Chondrocyte (in vitro differentiated cells): ENCODE measurements at places on chromosomes 6 and 20. TPM values are rescaled to one million over a fixed set of nuclear protein-coding genes. Genes with fewer than 3 reads are reported as not detected.

LY6G5B gene
- 10.2 to 14.3 TPM (median 11.7 TPM) in 3 replicates for total RNA-seq

BPI gene
- total RNA-seq = 0.55 to 0.74 TPM (median 0.68 TPM) in 3 replicates

RNF5 gene
- 45.2 to 48.0 TPM (median 45.2 TPM) in 3 replicates for total RNA-seq

RAB44 gene
- not detected in 3 replicates for total RNA-seq

SLC52A3 gene
- total RNA-seq = not detected in 3 replicates

TP53TG5 gene
- not detected in 3 replicates for total RNA-seq

SNPH gene
- total RNA-seq = 10.8 to 12.8 TPM (median 12.0 TPM) in 3 replicates

HNF4A gene
- total RNA-seq = not detected in 3 replicates

NUP153 gene
- total RNA-seq = 23.9 to 30.5 TPM (median 24.3 TPM) in 3 replicates

SEL1L2 gene
- total RNA-seq = not detected in 3 replicates

TMEM151B gene
- 0.05 TPM in 1 of 3 replicates, not detected in the others for total RNA-seq

LBP gene
- not detected in 3 replicates for total RNA-seq

OXT gene
- total RNA-seq = not detected in 3 replicates

GGTLC1 gene
- total RNA-seq = not detected in 3 replicates

BPIFB4 gene
- total RNA-seq = not detected in 3 replicates

HLA-DOA gene
- not detected in 3 replicates for total RNA-seq

SLC25A27 gene
- 5.7 to 6.8 TPM (median 6.5 TPM) in 3 replicates for total RNA-seq

HS3ST5 gene
- total RNA-seq = 0.05 to 0.63 TPM (median 0.10 TPM) in 3 replicates

AP5S1 gene
- 17.9 to 24.5 TPM (median 20.1 TPM) in 3 replicates for total RNA-seq

TFB1M gene
- 15.3 to 16.8 TPM (median 16.8 TPM) in 3 replicates for total RNA-seq

TNNC2 gene
- 0.46 to 0.63 TPM (median 0.52 TPM) in 3 replicates for total RNA-seq

C20orf141 gene
- not detected in 3 replicates for total RNA-seq

SCUBE3 gene
- total RNA-seq = 32.7 to 96.6 TPM (median 93.0 TPM) in 3 replicates

PI3 gene
- total RNA-seq = not detected in 3 replicates

FHL5 gene
- not detected in 3 replicates for total RNA-seq

TMEM244 gene
- not detected in 3 replicates for total RNA-seq

THBD gene
- total RNA-seq = 8.0 to 38.2 TPM (median 37.5 TPM) in 3 replicates

OR10C1 gene
- total RNA-seq = not detected in 3 replicates

SALL4 gene
- total RNA-seq = 0.17 to 0.68 TPM (median 0.26 TPM) in 3 replicates

HLA-F gene
- 5.1 to 6.6 TPM (median 6.4 TPM) in 3 replicates for total RNA-seq

C2 gene
- total RNA-seq = 0.52 to 1.5 TPM (median 0.56 TPM) in 3 replicates

MDFI gene
- 31.8 to 62.6 TPM (median 33.7 TPM) in 3 replicates for total RNA-seq

BANF2 gene
- total RNA-seq = not detected in 3 replicates

XKR7 gene
- total RNA-seq = 0.02 TPM in 1 of 3 replicates, not detected in the others

CGA gene
- 1.3 TPM in 1 of 3 replicates, not detected in the others for total RNA-seq

ID4 gene
- total RNA-seq = 79.9 to 139 TPM (median 136 TPM) in 3 replicates

GNAS-AS1 gene
- total RNA-seq = 1.1 to 2.7 TPM (median 1.7 TPM) in 3 replicates

DNAH8 gene
- total RNA-seq = 0.05 to 0.24 TPM (median 0.15 TPM) in 3 replicates

SOX18 gene
- total RNA-seq = 2.1 to 2.8 TPM (median 2.3 TPM) in 3 replicates

GHRH gene
- not detected in 3 replicates for total RNA-seq

ZKSCAN8 gene
- total RNA-seq = 21.4 to 25.6 TPM (median 22.2 TPM) in 3 replicates

GABRR2 gene
- total RNA-seq = 0.57 to 1.4 TPM (median 0.72 TPM) in 3 replicates

PACSIN1 gene
- total RNA-seq = 0.15 to 0.21 TPM in 2 of 3 replicates, not detected in the other

HELZ2 gene
- total RNA-seq = 13.6 to 18.1 TPM (median 14.9 TPM) in 3 replicates

MYBL2 gene
- total RNA-seq = 14.6 to 16.8 TPM (median 15.7 TPM) in 3 replicates

PSORS1C1 gene
- 4.2 to 6.0 TPM (median 5.5 TPM) in 3 replicates for total RNA-seq

SPATS1 gene
- not detected in 3 replicates for total RNA-seq

ARFGEF3 gene
- 1.1 to 2.7 TPM (median 2.7 TPM) in 3 replicates for total RNA-seq

SLC32A1 gene
- total RNA-seq = not detected in 3 replicates
